ENCODE measurements at places on chromosomes 12 and 14.

DNA sequence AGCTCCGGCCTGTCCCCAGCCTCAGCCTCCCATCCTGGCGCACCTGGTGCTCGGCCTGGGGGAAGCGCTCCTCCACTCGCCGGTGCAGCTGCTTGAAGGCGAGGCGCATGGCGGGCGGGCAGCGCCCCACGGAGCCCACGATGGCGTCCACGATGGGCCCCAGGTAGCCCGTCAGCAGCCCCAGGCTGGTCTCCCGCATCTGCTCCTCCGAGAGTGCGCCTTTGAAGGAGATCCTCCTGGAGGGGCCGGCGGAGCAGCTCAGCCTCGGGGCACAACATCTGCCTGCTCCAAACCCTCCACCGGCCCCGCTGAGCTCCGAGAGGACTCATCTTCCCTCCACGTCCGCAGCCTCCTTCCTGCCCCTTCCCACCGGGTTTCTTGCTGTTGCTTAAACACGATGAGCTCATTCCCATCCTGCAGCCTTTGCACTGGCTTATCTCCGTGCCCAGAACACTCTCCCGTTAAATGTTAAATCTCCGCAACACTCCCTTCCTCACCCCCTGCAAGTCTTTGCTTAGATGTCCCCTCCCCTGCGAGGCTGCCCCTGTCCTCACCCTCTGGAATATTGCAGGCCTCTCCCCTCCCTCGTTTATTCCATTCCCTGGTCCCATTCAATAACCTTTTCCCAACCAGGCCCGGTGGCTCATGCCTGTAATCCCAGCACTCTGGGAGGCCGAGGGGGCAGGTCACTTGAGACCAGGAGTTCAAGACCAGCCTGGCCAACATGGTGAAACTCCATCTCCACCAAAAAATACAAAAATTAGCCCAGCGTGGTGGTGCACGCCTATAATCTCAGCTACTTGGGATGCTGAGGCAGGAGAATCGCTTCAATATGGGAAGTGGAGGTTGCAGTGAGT is 23.3 kb downstream of the RASAL1 start:
- DNase-seq = no peak

DNA sequence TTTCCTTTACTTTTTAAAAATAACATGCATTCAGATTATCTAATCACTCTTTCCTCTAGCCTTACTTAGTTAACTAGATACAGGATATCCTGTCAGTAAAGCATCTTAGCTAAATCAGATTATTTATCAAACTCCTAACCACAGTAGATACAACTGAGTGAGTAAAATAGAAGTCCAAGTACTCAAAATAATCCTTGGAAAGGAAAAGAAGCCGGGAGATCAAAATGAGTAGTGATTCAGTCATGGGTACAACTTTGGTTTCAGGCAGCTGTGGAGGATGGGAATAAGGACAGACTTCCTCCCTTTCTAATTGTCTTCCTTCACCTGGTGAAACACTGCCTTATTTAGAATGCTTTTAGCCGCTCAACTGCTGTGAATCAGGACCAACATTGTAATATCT is 29.4 kb downstream of the GNG2 start:
- no peak for DNase-seq

GRCh38 chr14:62251237-62251636 is 489.0 kb downstream of the SNAPC1 start:
- no peak for DNase-seq

DNA sequence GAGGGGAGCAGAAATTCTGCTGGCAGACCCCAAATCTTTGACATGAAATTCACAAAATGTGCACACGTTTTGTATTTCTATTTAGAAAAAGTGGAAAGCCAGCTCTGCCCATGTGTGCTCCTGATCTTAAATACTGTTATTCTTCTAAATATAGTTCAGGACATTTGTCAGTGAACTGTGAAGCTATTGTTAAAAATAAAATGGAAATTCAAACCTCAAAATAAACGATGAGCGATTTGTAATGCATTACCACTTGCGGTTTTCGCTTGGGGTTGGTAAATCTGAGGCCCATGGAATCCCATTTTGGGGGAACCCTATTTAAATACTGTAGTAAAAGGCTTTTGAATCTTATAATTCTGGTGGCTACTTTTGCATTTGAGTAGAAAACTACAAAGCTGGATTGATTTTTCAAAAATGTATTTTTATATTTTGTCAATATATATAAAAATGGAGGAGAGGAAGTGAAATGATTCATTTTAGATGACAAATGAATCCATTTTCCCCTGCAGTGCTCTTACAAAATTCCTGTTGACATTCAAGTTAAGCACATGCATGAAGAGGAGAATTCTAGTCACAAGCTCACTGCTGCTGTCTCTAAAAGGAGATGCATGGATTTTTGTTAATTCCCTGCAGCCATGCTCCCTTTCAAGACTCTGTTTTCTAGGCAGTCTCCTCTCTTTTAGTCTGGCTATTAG is 47.1 kb downstream of the FLRT2 start:
- DNase-seq = no peak

DNA sequence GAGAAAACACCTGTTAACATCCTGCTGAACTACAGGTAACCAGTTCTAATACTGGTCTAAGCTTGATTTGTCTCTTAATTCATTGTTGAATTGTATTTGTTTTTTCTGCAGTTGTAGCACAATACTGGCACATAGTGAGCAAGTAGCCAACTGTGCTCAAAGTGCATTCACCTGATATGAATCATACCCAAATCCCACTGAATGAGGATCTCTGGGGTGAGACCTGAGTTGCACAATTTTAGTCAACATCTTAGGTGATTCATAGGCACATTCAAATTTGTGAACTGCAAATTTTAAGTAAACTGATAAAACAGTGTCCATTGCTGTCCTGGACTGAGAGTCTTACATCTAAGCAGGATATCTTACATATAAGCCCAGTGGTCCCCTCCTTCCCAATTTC is 12.8 kb downstream of the KCNC2 start:
- DNase-seq = no peak

DNA sequence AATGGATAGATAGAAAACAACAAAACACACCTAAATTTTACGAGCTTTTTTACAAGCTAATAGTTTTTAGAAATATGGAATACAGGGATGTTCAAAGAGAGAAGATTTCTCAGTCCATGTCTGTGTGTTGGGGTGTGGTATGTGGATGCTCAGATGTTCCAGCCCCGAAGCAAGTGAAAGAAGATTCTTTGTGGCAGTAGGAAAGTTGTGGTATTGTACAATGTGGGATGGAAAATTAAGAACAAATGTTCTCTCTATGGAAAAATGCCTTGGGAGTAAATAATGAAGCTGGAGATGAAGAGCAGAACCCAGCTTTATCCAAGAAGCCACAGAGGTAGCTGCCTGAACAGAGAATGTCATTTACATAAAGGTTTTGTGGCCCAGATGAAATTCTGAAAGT is 150.3 kb upstream of the PRKD1 start:
- no peak for DNase-seq

DNA sequence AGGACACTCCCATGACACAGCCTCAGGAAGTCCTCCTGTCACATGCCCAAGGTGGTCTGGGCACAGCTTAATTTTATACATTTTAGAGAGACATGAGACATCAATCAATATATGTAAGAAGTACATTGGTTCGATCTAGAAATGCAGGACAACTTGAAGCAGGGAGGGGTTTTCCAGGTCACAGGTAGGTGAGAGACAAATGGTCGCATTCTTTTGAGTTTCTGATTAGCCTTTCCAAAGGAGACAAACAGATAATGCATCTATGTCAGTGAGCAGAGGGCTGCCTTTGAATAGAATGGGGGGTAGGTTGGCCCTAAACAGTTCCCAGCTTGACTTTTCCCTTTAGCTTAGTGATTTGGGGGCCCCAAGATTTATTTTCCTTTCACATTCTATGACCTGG is 2.5 kb downstream of the HSPB8 start:
- no peak for DNase-seq

DNA sequence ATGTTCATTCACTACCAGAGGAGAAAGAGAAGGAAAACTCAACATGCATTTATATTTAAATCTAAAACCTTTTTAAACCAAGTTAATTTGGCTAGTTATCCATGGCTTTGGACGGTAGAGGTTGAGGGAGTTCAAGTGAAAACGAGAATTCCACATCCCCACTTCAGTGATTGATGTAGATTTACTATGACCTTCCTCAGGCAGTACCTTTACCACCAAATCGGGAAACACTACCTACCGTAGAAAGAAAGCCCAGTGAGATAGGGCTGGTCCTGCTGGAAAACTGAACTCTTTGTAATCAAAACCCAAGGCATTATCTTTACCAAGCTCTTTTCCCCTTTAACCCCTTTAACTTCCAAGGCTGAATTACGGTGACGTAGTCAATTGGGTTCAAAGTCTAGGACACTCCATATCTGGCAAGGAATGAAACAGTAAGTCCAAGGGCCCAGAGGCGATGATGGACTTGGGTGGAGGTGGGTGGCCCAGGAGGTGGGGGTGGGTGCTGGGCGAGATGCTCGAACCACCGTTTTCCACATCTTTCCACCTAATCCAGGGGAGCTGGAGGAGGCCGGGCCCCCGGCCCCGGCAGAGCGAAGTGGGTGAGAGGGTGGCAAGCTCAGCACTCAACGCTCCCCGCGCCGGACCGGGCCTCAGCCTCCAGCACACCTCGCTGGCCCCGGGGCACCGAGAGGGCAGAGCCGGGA is 618 bp downstream of the SEC23A start:
- no peak for DNase-seq

GRCh38 chr12:79676579-79676978 is 14.2 kb downstream of the PAWR start:
- no peak for DNase-seq

- peak; percentile 1 for DNase-seq
These were observed 1.2 kb downstream of the PRMT8 start for GRCh38 chr12:3491938-3492792.

DNA sequence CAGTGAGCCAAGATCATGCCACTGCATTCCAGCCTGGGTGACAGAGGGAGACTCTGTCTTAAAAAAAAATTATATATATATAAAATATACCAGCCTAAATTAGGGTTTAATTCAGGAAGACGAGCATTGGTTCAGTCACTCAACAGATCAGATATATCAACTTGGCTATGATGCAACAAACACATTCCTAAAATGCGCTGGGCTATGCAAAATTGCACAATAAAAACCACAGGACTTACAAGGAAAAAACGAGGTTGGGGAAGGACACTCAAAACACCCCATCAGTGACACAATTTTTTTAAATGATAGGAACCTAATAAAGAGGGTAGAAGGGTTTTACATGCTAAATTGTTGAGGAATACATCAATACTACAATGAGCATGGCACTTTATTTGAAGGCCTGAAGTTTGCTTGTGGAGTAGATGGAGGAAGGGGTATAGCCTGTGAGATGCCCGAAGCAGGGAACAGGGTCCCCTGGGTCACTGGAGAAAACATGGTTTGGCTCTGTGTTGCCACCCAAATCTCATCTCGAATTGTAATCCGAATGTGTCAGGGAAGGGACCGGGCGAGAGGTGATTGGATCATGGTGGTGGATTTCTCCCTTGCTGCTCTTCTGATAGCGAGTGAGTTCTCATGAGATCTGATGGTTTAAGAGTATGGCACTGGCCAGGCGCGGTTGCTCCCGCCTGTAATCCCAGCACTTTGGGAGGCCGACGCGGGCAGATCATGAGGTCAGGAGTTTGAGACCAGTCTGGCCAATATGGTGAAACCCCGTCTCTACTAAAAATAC is 71.2 kb downstream of the TNFAIP2 start:
- DNase-seq = no peak

- no peak for DNase-seq
These were observed 181.1 kb upstream of the HMGA2 start for GRCh38 chr12:65643171-65643570.

DNA sequence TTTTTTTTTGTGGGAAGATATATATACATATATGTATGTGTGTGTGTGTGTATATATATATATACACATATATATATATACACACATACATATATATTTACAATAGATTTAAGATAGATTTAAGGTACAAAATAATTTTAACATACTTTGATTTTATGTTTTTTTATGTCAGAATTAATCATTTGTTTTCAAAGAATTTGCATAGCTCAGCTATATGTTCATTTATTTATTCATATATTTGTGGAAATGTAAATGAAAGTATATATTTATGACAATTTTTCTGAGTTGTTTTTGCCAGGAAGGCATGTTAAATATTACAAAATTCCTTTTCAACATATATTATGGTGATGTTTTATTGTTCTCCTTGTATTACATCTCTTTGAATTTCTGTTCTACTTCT is 887.4 kb upstream of the NOVA1 start:
- DNase-seq = no peak

DNA sequence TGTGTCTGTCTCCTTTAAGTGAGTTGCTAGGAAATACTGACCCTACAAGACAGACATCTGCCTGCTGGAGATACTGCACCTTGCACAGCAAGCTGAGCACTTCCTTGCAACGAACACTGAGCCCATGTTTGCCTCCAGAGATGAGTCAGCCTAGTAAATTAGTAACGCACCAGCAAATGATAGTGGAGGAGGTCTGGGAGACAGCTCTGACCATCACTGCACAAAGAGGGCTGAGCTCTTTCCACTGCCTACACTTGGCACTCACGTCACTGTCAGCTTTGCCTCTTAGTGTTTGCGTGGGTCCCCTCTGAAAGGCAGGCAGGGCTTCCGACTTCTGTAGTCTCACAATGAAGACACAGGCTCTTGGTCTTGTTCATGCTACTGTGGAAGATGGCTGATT is 109.0 kb downstream of the APAF1 start:
- DNase-seq = no peak

DNA sequence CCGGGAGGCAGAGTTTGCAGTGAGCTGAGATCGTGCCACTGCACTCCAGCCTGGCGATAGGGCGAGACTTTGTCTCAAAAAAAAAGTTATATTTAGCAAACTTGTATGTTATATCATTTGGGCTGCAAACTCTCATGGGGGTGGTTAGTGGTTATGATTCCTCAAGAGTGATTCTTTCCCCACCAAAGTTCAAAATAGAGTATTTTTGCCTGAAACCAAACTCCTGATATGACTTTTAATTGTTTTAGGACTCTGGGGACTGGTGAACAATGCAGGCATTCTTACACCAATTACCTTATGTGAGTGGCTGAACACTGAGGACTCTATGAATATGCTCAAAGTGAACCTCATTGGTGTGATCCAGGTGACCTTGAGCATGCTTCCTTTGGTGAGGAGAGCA is 18.6 kb downstream of the HSD17B6 start:
- DNase-seq = no peak

DNA sequence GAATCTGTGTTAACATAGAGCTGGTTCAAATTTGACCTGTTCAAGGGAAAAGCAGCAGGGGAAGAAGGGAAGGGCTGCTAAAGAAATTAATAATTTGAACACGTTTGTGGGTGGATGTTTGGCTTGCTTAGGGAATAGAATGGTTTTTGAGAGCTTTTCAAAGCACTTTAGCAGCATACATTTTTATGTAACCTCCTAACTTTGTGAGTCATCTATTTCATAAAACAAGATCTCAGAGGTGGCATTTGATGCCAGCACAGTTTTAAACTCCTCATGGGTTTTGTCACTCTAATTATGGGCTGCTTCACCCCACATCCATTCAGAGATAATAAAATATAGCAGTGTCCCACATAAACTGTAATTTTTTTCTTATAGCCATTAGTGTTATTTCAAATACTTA is 143.8 kb downstream of the ACSS3 start:
- DNase-seq = no peak
